ENCODE measurements at places on chromosomes 5 and 9.

DNA sequence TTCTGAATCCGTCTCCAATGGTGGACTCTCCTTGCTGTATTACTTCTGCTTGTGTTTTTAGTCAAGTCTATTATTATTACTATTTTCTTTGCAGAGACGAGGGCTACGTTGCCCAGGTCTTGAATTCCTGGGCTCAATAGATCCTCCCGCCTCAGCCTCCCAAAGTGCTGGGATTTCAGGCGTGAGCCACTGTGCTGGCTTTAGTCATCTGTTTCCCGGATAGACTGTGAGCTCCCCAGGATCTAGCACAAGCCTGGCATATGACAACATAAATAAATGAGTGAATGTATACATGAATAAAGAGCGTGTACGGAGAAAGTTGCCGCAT lies 439 bp upstream of the DDX46 start:
- DNase-seq = no peak

GRCh38 chr9:18459962-18460584 lies 13.9 kb upstream of the ADAMTSL1 start:
- no peak for DNase-seq

DNA sequence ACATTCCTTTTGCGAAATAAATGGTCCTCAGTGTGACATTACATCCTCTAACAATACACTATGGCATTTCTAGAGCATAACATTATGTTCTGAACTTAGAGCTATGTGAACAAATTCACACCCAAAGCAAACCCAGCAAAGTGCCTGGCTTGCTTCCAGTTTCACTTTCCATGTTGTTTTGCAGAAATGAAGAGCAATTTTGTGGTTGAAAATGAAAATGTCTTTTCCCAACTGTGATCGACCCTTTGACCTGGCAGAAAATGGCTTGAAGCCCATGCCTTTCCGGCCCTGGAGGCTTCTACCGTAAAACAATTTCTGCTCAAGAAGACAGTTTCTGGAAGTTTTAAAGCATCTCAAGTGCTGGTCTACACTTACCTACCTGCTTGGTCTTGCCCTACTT lies 344.7 kb upstream of the RGMB start:
- DNase-seq = no peak

GRCh38 chr9:95273369-95274022 lies 44.0 kb downstream of the FANCC start:
- no peak for DNase-seq

DNA sequence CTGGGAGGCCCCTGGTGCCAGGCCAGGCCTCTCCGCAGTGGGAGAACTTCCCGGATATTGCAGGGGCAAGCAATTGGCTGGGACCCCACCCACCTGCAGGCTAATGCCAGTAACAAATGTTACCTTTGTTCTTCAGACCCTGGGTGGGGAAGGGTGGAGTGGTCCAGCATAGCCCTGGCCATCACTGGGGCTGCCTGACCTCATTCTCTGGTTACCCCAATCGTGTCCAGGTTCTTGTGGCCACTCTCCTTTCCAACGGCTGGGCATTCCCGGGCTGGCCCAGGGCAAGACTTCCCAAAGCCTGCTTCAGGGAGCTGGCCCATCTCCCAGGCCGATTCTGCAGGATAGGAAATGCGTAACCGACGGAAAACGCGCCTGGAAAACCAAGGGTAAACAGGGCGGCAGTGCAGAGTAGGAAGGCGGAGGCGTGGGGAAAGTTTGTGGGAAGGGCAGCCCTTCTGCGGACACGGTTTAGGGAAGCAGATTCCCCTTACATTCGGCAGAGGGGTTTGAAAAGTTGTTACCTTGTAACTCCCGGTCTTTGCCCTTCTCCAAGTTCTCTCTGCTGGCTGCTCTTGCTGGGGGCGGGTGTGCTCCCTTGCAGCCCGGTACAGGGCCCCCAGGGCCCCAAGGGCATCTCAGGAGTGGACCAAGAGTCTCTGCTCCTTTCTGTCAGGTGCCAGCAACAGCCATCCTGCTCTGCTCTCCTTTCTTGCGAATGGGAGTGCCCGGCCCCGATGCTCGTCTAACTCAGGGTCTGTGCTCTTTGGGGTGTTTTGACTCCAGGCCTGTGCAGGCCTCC lies 3.5 kb downstream of the NRARP start:
- no peak for DNase-seq

GRCh38 chr5:176132471-176133288 lies 105.5 kb upstream of the SIMC1 start:
- DNase-seq = no peak

DNA sequence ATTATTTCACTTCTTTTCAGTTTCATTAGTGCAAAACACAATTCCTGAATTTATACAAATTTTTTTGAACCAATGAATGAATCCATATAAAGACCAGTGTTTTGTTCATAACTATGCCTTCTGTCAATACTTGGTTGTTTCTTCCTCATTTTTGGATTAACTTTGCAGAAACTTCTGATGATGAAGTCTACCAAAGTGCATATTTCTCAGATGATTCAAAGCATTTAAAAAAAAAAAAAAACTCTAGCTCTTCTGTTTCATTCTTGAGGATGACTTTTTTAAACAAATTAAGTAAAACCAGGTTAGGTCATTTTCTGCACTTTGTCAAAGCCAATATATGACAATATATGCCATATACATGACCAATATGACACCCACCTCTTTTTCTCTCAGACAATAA lies 92.6 kb downstream of the CHSY3 start:
- DNase-seq = no peak

- DNase-seq = no peak
These were observed 426.5 kb upstream of the CD180 start for GRCh38 chr5:67623078-67623477.

- no peak for DNase-seq
These were observed 53.2 kb upstream of the FSTL4 start for GRCh38 chr5:133665571-133665970.

GRCh38 chr9:15349892-15350761 lies 43.1 kb upstream of the TTC39B start:
- DNase-seq = no peak

- no peak for DNase-seq
These were observed 42.4 kb upstream of the ELL2 start for GRCh38 chr5:96004087-96004486.

DNA sequence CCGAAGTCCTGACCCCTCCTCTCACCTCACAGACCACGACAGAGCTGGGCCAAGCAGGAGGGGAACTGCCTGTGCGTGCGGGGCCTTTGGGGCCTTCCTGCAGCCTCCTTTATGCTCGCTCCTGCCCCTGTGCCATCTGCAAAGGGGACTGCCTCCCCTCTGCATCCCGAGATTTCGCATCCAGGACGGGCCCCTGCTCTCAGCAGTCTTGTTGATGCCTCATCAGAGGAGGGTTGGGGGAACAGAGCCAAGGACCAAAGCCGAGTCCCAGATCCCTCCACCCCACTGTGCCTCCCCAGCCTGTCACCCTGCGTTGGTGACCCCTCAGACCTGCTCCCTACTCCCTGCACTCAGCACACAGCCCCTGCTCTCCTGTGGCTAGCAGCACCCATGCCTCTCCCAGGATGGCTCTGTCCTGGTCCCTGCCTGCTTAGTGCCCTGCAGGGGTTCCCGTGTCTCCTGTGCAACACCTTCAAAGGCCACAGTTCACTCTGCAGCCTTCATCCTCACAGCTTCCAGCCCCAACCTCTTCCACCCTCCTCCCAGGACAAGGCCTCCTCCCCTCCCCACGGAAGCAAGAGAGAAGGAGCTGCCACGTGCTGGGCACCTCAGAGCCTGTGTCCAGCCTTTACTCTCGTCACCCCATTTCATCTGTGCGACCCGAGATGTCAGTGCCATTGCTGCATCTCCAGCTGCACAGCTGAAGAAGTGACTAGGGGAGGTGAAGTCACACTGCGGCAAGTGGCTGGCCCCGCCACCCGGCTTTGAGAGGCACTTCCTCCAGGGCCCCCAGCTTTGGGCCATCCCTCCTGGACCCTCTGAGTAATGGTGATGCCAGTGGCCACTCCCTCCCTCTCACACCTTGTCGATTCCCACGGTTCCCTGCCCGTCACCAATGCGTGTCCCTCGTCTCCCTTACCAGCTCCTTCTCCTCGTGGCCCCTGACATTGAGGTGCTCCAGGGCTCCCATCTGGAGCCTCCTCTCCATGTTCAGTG lies 62.6 kb upstream of the LRRTM2 start:
- DNase-seq = no peak

- DNase-seq = no peak
These were observed 112.6 kb upstream of the CCDC112 start for GRCh38 chr5:115409094-115409493.

GRCh38 chr9:135524130-135524861 lies 3.1 kb downstream of the LCN1 start:
- DNase-seq = no peak

DNA sequence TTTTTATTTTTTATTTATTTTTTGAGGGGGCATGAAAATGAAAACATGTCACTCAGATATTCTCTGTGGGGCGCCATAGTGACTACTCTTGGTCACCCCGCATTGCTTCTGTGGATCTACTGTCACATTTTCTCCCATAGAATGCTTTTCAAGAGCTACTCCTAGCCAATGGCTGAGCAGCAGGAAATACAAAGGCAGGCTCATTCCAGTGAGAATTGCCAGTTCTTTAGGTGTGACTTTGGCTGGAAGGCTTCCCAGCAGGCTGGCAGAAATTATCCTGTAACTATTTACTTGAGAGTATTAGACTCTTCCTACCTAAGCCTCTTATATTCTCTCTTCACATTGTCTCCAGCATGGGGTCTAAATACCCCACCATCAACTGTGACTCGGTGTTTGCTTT lies 21.0 kb upstream of the PTPRD start:
- no peak for DNase-seq

DNA sequence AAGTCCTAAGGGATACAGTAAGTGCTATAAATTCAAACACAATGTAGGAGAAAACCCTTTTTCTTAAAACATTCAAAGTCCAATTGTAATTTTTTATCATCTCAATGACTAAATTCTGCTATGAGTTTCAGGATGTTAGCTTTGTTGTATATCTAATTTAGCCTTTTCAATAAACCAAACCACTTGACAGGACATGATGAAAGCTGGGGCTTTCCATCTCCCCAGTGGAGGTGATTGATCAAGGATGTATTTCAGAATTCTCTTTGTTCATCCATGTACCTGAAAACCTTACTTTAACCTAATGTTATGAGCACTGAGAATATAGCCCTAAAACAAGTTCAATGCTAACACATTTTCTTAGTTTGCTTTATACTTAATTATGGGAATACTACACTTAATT lies 639.0 kb upstream of the ITGA1 start:
- DNase-seq = no peak

- DNase-seq = no peak
These were observed 79.9 kb upstream of the ANKRD55 start for GRCh38 chr5:56313004-56313531.

- no peak for DNase-seq
These were observed 31.2 kb downstream of the OTP start for GRCh38 chr5:77607324-77607723.

- no peak for DNase-seq
These were observed 42.5 kb downstream of the SLC6A3 start for GRCh38 chr5:1402611-1403255.

DNA sequence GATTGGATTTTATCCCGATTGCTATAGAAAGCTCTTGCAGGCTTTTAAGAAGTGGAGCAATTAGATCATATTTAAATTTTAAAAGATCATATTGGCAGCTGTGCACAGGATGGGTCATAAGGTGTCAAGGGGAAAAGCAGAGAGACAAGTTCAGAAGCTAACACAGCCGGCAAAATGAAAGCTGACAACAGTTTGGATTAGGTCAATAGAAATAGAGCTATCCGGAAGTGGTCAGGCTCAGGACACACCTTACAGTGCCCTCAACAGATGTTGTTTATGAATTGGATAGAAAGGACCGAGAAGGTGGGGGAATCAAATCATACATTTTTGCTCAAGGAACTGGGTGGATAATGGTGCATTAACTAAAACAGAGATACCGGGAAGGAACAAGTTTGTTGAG lies 46.3 kb upstream of the MARCHF11 start:
- no peak for DNase-seq

GRCh38 chr9:88574953-88575352 lies 40.0 kb downstream of the NXNL2 start:
- no peak for DNase-seq
